Hematopoietic multipotent progenitor cell (in vitro differentiated cells): ENCODE measurements at places on chromosomes 3 and 15.
A peak's percentile ranks its signal among the peaks of the same experiment; 100 is the strongest.

GRCh38 chr3:99634881-99635280 is 3.5 kb upstream of the COL8A1 start:
- DNase-seq: no peak

- DNase-seq: no peak
Observed at GRCh38 chr3:79253704-79254103, 514.1 kb downstream of the ROBO1 start.

DNA sequence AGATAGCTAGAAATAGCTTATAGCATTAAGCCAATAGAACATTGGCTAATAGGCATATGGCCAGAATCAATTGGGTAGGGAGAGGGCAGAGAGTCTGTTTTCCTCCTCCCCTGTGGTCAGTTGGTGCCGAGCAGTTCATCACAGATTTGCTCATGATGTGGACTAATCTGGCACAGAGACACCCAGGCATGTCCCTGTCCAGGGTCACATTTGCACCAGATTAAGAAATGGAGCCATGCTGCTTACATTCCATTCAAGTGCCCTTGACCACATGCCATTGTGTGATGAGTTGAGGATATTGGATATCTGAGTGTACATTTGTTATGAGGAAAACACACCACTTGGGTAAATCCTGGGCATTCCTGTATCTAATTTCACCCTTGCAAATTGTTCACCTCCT is 53.4 kb downstream of the USP13 start:
- DNase-seq: no peak

GRCh38 chr15:92170897-92171296 is 222.8 kb upstream of the ST8SIA2 start:
- no peak for DNase-seq

GRCh38 chr3:191301017-191301416 is 28.2 kb upstream of the CCDC50 start:
- no peak for DNase-seq

GRCh38 chr15:35440265-35440664 is 105.7 kb downstream of the DPH6 start:
- no peak for DNase-seq

GRCh38 chr3:196557236-196557635 is 11.1 kb downstream of the WDR53 start:
- DNase-seq: no peak

DNA sequence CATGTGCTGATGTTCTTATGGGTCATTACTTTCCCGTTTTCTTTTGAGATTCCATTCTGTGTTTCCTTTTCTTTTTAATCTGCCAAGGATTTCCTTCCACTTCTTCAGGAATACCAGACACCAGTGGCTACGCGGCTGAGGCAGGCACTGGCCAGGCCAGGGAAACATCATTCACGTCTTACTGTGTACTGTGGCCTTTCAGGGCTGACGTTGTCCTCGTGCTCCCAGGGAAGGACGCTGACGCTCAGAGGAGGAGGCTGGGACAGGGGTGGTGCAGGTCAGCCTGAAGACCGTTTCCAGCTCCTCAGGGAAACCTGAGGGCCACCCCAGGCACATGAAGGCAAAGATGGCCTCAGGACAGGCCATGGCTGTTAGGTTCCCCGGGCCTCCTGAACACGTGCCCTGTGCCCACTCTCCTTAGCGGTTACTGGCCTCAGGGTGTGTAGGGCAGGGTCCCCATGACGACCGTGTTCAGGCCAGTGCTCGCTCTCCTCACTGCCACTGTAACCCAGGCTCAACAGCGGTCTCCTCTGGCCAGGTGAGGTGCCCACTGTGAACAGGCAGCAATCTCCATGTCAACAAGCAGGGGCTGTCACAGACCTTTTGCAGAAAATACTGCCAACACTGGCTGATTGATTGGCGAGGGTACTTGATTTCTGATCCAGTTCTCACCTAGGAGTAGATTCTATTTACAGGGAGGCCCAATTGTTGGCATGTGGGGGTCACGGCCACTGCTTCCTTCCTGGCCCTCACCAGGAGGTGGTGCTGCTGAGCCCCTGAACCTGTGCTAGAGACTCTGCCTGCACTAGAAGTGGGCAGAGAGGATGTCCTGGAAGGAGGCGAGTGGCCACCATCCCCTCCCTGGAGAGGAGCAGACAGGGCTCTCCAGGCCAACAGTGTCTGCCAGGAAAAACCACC is 169.5 kb downstream of the ATP10A start:
- no peak for DNase-seq

DNA sequence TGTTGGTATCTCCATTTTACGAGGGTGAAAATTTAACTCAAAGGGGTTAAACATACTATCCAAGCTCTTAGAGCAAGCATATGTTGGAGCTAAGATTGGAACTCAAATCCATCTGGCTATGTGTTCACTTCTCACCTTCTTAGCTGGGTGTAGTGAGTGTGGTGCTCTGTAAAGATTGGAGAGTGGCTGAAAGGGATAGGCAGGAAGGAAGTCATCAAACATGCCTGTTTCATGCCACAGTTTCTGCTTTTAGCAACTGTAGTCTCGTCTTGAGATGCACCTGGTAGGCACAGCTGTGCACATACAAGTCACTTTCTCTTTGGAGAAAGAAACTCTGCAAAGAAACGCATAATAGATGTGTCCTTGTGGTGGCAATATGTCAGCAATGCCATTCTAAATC is 189.1 kb upstream of the MDFIC2 start:
- no peak for DNase-seq

DNA sequence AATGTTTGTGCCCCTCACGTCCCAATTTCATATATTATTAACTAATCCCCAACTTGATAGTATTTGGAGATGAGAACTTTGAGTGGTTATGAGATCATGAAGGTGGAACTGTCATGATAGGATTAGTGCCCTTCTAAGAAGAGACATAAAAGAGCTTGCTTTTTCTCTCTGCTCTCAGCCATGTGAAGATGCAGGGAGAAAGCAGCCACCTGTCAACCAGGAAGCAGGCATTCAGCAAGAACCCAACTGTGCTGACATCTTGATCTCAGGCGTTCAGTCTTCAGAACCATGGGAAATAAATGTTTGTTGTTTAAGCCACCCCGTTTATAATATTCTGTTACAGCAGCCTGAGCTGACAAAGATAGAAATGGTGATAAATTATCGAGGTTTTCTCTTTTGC is 278.7 kb upstream of the KCNMB2 start:
- no peak for DNase-seq

DNA sequence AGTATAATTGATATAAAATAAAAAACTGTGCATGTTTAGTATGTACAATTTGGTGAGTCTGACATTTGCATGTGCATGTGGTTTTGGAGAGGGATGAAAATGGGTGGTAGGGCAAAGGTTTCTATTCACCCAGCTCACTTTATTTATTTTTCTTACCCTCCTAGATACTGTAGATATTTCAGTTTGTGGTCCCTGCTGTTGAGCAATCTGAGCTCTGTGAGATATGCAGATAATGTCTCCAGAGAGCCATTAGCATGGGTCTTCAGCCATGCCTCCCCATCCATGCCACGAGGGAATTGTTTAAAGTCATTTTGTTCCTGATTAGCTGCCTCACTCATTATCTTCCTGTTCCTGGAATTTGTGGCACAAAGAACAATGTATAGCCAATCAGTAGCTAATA is 44.4 kb upstream of the B3GALNT1 start:
- DNase-seq: no peak

- DNase-seq: no peak
Observed at GRCh38 chr15:39084674-39085530, 496.0 kb upstream of the THBS1 start.

- DNase-seq: no peak
Observed at GRCh38 chr3:180283251-180283650, 246.5 kb upstream of the PEX5L start.

GRCh38 chr3:74661672-74662071 is 47.2 kb upstream of the CNTN3 start:
- DNase-seq: no peak

GRCh38 chr3:99599894-99600293 is 38.5 kb upstream of the COL8A1 start:
- DNase-seq: no peak

DNA sequence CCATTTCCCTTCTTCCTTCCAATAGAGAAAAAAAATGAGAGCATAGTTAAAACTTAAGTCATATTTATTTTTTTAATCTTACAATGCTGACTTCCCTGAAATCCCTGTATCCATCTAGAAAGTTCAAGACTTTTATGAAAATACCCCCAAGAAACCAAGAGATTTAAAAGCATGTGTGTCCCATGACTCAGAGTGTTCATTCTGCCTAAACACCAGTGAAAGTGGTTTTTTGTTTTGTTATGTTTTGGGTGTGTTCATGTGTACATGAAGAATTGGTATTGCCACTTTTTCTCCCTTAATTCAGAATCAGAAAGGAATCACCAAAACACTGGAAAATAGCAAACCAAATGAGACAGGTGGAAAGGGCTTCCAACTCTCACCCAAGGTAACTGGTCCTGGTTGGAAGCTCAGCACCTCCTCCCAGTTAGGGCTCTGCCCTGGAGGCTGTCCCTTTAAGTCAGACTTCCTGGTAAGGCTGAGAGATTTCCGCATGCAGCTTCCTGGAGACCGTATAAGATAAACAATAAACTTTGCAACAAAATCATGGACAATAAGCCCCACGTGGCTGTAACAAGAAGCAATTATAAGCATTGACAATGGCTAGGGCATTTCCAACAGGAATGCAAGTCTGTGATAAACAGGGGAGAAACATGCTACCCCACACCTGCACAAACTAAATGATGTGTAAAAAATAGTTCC is 121.9 kb upstream of the ARHGEF3 start:
- DNase-seq: peak; percentile 59

- no peak for DNase-seq
Observed at GRCh38 chr3:143237077-143237627, 117.6 kb downstream of the CHST2 start.

GRCh38 chr15:77702211-77702957 is 69.7 kb upstream of the LINGO1 start:
- no peak for DNase-seq

DNA sequence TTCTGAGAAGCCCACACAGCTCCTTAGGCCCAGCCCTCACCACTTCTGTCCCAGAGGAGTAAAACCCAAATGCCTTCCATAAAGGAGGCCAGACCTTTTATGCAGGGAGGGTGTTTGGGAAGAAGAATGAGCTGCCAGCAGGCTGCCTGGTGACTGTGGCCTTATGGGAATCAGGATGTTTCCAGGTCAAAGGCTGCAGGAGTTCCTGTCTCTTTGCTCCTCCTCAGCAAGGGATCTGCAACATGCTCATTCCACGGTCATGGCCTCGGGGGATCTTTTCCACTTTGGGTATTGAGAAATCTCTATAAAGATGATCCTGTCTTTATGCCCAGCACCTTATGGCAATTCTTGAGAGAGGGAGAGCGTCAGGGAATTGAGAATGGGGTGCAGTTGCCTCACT is 25.2 kb upstream of the MAGEF1 start:
- no peak for DNase-seq

GRCh38 chr3:138398791-138399575 is 35.4 kb upstream of the ESYT3 start:
- DNase-seq: no peak

DNA sequence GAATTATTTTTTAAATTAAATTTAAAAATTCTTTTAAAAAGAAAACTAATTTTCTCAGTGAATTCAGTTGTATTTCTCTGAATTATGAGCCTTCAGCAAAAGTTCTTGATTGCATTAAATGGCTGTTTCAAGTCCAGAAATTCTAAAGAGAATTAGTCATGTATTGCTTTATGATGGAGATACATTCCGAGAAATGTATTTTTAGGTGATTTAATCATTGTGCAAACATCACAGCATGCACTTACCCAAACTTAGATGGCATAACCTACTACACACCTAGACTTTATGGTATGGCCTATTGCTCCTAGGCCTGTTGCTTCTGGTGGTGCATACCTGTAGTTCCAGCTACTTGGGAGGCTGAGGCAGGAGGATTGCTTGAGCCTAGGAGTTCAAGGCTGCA is 44.3 kb upstream of the GCNT3 start:
- no peak for DNase-seq

GRCh38 chr3:131716943-131717342 is 214.2 kb upstream of the MRPL3 start:
- DNase-seq: no peak

DNA sequence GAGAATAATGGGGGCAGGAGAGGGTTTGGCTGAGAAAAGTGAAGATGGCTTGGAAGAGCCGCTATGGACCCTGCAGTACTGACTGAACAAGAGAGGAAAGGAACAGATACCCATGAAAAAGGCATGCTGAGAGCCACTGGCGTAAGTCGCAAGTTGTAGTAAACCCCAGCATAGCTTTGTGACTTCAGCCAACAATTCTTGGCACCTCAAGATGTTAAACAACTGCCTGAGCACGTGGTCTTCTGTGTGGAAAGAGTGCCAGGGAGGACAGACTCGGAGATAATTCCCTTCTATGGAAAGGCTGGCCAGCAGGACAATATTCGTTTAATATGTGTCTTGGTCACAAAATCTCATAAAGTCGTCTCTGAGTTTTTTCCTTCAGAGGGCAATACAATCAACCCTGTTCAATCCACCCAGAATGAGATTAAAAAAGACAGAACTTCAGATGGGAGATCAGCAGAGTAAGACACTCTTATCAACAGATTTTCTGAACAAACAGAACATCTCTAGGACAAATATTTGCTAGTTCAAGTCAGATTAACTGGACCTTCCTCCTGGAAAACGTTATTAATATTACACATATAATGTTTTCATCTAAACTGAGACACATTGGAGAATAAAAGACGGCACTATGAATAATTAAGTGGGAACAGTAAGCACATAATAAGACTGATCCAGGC is 49.2 kb downstream of the NEK10 start:
- no peak for DNase-seq

- DNase-seq: no peak
Observed at GRCh38 chr15:101772921-101773320, 30.4 kb upstream of the OR4F6 start.

- DNase-seq: no peak
Observed at GRCh38 chr3:5210926-5211325, 23.4 kb downstream of the EDEM1 start.

DNA sequence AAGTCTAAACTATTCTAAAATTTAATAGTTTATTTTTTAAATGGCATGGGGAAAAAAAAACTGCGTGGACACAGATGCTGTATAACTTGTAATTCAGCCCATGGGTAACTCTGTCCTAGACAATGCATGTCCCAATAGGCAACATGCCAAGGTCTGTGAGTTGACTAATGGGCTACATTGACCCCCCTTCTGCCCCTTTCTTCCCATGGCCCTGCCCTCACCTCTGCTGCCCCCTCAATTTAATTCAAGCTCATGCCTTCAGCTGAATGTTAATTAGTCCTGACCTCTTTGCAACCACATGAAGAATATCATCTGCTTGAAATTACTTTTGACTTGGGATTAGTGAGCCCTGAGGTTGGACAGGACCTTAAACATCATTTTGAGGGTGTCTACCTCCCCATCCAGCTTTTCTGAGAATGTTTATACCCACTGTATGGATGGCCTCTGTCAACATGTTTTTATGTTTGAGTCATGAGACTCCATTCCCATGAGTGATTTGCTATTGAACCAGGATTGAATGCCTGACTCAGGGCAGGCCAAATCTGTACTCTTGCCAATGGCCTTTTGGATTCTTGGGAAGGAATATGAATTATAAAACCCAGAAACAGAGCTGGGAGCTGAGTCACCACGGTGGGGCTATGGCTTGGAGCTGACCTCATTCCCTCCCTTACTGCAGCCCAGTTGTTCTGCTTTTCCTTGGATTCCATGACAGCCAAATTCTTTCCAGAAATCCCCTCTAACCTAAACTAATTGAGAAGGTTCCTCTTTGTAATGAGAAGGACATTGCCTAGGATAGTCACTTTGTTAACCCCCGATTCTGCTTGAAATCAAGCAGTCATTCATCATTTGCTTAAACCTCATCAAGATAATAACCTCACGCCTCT is 33.5 kb upstream of the PDE8A start:
- DNase-seq: no peak
